ENCODE measurements at places on chromosomes 12 and 14.

- no peak for DNase-seq
These were observed 3.1 kb downstream of the C14orf39 start for GRCh38 chr14:60482743-60483142.

DNA sequence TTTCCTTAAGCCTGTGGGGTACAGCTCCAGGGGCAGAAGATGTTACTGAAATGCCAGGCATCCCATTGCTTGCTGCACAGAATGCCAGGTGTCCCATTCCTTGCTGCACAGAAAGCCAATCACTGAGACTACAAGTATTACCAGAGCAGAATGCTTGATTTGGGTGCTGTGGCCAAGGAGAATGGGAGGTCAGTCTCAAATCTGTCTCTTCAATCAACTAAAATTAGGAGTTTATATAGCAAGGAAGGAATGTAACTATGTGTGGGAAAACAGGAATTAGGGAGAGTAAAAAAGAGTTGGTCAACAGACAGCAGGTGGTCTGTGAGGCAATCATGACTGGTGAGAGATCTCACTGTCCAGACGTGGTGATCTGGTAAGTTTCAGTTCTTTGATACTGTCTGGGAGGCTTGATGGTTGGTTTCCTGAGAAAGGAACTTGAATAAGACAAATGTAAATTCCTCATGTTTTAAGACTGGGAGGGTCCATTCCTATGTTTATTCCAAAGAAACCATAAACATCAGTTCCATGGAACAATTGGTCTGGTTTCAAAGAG is 31.2 kb upstream of the VASH1 start:
- DNase-seq = no peak

- no peak for DNase-seq
These were observed 296.6 kb upstream of the PRICKLE1 start for GRCh38 chr12:42886160-42886559.

GRCh38 chr14:32343926-32344430 is 14.9 kb downstream of the AKAP6 start:
- no peak for DNase-seq

GRCh38 chr12:114504311-114504710 is 98.4 kb upstream of the TBX5 start:
- no peak for DNase-seq

All from hematopoietic multipotent progenitor cell treated with erythropoietin and hydrocortisone succinate and interleukin-3 and kit ligand, for 17 days (in vitro differentiated cells).